Activated CD4-positive, CD25-positive, alpha-beta regulatory T cell (primary cell): ENCODE measurements at places on chromosomes 1 and 21.
A peak's percentile ranks its signal among the peaks of the same experiment; 100 is the strongest.

DNA sequence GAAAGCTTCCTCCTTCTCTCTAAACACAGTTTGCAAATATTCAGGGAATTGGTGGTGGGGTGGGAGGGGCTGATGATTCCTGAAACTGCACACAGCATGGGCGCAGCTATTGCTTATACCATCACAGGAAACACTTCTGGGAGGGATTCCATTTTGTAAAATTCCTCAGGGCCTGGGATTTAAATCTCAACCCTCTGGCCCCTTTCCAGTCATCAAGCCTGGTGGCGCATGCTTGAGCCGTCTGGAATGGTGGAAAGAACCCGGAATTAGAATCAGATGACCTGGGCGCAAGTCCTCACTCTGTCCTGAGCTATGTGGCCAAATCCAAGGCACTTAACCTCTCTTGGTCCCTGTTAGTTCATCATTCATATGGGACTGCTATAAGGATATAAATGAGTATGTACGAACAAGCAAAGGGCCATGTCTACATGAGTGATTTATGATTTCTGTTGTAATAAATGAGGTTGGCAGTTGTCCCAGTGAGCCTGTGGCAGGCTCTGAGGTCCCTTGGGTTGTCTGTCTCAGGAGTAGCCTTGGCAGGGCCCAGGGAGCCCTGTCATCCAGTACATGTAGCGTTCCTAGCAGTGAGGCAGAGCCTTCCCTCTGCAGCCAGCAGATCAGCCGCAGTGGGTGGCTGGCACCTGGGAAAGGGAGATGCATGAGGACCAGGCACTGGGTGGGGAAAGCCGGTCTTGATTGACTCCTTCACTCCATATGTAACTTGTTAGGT is 72.0 kb downstream of the MAN1C1 start:
- no peak for DNase-seq

DNA sequence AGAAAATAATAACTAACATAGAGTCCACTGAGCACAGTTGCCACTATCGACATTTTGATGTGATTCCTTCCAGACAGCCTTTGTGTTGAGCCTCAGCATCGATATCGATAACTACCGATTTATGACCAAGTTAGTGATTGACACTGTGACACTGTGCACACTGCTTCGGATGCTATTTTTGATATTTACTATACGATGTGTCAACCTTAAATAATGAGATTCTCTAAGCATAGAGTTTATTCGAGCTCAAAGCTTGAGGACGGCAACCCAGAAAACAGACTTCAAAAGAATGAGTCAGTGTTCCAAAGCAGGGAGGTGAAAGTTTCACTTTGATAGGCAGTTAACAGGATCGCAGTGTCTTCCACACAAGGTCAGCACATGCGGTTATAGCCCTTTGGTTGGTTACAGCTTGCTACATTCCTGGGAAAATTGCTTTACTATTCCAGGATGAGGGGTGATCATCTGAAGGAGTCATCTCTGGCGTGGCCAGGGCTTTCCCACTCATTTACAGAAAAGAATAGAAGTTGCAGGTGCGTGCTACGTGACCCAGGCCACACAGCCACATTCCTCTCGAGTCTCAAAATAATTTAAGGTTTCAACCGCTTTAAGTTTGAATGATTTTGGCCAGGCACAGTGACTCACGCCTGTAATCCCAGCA is 53.6 kb upstream of the EFHD2 start:
- DNase-seq, result no peak

DNA sequence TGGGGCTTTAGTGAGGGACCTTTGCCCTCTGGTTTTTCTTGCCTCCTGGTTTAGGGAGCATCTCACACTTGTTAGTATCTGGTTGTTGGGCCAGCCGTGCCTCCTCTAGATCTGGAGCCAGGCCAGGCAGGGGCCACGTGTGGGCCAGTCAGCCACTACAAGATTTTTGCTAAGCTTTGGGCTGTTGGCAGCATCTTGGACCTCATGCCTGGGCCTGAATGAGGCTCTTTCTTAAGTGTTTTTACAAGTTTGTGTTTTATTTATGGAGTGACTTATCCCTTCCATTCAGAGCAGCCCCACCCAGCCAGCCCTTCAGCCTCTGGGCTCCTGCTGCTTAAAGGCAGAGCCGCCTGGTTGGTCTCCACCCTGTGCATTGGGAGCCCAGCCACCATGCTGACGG is 1.6 kb upstream of the SH3BGRL3 start:
- DNase-seq, result no peak

DNA sequence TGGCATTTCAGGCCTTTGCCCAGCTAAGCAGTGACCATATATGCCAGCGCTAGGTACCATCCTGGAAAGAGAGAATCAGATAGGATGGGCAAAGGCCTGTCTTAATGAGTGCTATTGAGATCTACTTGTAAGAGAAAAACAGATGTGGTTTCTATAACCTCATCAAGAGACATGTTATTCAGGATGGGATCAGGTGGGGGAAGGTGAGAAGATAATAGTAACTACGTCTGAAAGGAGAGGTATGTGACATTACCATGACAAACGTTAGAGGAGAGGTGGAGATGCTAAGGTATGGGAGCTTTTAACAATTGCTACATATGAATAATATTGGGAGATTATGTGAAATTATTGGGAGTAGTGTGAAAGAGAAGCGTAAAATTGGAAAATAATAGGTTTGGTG is 204.2 kb upstream of the PLXNA2 start:
- DNase-seq, result no peak

DNA sequence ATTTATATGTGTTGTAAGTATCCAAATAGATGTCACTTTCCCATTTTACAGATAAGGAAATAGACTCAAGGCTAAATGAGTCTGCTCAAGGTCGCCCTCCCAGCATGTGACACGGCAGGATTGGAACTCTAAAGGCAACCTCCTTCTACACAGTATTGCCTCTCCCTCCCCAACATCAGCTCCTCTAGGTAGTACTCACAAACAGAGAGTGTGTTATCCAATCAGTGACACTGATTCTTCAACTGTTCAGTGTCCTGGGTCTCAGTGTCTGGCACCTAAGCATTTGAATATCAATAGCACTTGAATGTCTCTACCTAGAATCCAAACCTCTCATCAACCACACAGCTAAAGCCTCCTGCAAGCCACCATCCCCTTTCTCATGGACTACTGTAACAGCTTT is 87.1 kb downstream of the DAB1 start:
- DNase-seq, result no peak

DNA sequence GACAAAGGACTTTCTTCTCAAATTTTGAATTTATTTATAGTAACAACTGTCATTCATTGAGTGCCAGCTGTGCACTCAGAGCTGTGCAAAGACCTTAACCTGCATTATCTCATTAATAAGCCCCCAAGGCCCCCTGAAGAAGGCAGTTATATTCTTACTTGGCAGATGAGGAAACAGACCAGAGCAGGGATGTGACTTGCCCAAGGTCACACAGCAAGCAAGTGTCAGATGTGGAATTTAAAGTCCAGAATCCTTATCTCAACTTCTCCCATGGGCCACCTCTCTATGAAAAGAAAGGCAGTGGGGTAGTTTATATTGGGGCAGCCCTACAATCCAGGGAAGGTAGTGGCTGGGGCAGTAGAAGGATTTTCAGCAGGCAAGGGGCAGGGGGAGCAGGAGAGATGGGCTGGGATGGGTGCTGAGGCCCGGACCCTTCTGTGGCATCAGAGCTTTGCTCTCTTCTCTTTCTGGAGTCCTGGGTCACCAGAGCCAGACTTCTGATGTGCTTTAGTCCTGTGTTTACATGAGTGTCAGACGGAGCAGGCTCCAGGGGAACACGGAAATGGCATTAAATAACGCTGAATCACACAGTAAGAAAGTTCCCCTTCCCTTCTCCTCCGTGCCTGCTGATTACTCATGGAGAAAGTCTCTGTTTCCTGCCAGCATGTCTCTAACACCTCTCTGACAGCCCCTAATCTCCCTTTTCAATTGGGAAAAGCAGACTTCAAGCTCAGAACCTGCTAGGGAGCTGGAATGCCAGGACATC is 39.5 kb downstream of the EPHB2 start:
- no peak for DNase-seq

GRCh38 chr1:203187304-203187685 is 791 bp upstream of the CHI3L1 start:
- DNase-seq, result no peak

GRCh38 chr1:5770981-5771765 is 221.1 kb downstream of the NPHP4 start:
- no peak for DNase-seq

DNA sequence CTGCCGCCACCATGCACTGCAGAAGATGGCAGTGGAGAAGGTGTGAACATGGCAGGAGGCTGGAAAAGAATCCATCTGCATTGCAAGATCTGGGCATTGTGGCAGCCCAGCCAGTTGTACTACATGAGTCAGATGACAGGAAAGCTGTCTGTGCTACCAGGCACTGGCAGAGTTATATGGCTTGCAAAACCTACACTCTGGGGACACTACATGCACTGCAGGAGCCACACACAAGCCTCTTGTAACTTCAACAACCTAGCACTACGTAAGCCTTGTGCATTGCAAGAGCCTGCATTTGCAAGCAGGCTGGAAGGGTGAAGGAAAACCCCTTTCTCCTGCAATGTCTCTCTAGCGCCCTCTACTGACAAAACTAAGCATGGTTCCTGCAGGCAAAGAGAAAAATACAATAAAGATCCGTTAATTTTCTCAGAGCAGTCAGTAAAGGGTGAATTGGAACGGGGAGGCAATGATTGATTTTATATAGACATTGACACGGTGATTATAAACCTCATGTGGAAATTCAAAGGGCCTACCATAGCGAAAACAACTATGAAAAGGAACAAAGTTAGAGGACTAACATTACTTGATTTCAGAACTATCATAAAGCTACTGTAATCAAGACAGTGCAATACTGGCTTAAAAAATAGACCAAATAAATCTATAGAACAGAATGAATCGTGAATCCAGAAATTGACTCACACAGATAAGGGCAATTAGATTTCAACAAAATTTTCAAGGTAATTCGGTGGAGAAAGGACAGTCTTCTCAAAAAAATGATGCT is 26.2 kb upstream of the DYNLT5 start:
- DNase-seq, result peak; percentile 17

- no peak for DNase-seq
Measured at GRCh38 chr1:200380589-200381021, 29.2 kb downstream of the ZNF281 start.

DNA sequence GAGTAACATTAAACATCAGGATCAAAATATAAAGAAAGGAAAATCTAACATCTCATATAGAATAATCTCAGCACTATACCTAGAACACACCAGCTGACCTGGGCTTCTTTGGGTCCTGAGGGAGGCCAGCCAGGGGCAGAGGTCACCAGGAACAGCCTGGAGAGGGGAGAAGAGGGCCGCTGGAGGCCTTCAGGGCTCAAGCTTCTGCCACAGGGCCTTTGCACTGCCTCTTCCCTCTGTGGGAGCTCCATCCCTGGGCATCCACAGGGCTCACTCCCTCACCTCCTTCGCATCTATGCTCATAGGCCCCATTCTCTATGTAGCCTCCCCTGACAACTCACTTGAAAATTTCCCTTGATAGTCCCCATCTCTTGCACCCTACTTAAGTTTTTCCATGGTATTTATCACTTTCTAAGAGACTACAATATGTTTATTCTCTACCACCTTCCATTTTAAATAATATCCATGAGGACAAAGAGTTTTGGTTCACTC is 73.9 kb downstream of the HIVEP3 start:
- no peak for DNase-seq

DNA sequence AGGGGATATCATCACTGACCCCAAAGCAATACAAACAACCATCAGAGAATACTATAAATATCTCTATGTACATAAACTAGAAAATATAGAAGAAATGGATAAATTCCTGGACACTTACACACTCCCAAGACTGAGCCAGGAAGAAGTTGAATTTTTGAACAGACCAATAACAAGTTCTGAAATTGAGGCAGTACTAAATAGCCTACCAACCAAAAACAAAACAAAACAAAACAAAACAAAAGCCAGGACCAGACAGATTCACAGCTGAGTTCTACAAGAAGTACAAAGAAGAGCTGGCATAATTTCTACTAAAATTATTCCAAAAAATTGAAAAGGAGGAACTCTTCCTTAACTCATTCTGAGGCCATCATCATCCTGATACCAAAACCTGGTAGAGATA is 18.5 kb downstream of the CD84 start:
- no peak for DNase-seq

GRCh38 chr1:3735688-3736087 is 16.6 kb upstream of the CCDC27 start:
- DNase-seq, result no peak

DNA sequence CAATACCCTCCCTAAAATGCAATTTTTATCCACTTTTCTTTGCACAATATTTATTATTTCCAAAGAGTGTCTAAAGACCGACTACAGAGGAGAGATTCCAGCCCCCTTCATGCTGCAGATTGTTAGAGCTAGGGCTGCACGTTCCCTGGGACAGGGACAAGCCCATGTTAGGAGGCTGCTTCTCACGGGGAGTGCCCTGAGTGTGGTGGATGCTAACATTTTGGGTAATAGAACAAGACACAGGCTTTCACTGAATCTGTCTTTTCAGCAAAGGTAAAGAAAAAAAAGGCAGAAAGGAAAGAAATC is 125.4 kb downstream of the RIPK4 start:
- DNase-seq, result no peak

DNA sequence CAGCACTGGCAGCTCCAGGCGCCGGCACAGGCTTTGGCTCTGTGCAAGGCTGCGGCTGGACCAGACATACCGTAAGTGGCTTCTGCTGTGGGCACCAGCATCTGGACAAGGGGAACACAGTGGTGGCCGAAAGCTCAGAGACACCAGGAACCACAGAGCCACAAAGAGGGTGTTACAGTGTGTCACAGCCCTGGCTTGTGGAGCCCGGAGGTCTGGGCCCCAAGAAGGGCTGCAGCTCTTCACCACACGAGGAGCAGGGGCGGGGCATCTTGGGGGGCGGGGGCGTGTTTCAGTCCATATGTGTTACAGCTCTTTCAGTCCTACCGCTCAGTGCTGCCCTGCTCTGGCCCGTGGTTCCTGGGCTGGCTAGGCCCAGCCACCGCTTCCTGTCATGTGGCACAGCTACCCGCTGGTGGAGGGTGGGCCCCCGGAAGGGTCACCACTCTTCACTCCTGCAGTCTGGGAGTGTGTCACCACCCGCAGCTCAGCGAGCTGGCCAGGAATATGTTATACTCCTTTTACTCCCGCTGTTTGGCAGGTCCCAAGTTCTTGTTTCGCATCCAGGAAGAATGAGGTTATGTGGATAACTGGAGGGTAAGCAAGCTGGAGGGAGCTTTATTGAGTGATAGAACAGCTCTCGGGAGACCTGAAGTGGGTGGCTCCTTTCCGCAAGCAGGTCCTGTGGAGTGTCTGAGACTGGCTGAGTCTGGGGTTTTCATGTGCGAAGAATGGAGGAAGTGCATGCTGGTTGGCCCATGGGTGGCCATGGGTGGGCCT is 3.3 kb upstream of the LSM10 start:
- DNase-seq, result peak; percentile 13

DNA sequence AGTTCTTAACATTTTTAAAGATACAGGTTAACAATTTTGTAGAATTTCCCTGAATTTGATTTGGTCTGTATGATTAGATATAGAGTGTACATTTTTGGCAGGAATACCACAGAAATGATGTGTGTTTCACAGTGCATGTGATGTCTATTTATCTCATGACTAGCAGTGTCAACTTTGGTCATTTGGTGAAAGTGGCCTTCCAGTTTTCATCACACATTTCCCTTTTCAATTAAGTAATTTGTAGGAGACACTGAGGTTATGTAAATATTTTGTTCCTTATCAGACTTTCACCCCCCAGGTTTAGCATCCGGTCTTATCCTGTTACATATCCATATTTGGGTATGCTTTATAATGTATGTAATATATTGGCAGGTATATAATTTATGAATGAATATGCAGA is 41.8 kb downstream of the MAP3K7CL start:
- DNase-seq, result no peak

- DNase-seq, result no peak
Measured at GRCh38 chr21:36820176-36821031, 121.5 kb downstream of the SIM2 start.
